ENCODE measurements at places on chromosomes 16 and 17.

DNA sequence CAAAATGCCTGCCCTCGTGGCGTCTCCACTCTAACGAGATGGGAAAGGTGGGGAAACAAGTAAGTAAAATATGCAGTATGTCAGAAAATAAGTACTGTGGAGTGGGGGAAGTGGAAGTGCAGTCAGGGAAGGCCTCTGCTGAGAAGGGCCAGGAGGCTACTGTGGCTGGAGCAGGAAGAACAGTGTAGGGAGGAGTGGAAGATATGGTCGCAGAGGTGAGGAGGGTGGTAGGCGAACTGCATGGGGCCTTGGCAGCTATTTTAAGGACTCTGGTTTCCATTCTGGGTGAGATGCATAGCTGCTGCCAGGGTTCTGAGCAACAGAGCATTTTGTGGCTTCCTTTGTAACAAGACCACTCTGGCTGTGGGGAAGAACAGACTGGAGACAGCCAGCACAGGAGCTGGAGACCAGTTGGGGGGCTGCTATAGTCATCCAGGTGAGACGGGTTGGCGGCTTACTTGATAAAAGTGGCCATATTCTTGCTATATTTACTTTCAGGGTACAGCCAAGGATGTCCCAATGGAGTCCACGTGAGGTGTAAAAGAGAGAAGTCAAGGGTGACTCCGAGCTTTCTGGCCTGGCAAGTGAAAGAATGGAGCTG lies 42.6 kb downstream of the CYTH1 start:
- no peak for DNase-seq

GRCh38 chr17:36994438-36994837 lies 45.7 kb downstream of the AATF start:
- peak; percentile 13 for DNase-seq

- no peak for DNase-seq
These were observed 3.6 kb upstream of the KDM8 start for GRCh38 chr16:27199736-27200135.

DNA sequence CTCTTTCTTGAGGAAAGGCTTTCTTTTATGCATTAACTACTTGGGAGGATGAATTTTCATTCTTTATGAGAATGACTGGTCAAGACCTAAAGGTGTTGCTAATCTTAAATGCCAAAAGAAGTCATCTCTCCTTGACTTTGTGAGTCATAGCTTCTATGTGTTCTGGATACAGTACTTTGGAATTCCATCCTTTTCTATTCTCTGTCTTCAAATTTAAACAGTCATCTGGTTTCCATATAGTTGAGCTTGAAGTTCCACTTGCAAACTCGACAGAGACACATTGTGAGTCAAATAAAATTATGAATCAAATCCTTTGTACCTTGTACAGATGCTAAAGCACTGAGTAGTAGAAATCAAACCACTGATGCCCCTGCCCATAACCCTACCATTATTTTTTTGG lies 271.9 kb upstream of the PMFBP1 start:
- DNase-seq, result no peak

GRCh38 chr17:68455901-68456338 lies 1.4 kb downstream of the WIPI1 start:
- DNase-seq, result peak; percentile 44

DNA sequence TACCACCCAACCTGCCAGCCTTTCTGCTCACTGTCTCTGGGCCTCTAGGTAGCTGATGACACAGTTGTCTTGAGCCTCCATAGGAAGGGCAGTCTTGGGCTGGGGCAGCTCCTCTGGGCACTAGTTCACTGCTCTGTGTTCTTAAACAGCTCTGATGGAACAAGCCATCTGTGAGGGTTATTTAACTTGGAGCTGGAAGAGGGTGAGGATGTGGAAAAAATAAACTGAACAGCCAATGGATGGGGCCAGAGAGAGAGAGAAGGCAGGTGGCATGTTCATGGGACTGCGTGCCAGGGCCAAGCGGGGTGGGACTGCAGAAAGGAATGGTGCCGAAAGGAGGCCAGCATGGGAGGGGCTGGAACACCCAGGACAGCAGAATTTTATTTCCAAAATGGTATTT lies 52.6 kb downstream of the HIC1 start:
- DNase-seq, result no peak

- peak; percentile 62 for DNase-seq
These were observed 43.9 kb downstream of the ARHGAP27 start for GRCh38 chr17:45388604-45389325.

GRCh38 chr16:81758376-81758775 lies 20.7 kb upstream of the PLCG2 start:
- no peak for DNase-seq

DNA sequence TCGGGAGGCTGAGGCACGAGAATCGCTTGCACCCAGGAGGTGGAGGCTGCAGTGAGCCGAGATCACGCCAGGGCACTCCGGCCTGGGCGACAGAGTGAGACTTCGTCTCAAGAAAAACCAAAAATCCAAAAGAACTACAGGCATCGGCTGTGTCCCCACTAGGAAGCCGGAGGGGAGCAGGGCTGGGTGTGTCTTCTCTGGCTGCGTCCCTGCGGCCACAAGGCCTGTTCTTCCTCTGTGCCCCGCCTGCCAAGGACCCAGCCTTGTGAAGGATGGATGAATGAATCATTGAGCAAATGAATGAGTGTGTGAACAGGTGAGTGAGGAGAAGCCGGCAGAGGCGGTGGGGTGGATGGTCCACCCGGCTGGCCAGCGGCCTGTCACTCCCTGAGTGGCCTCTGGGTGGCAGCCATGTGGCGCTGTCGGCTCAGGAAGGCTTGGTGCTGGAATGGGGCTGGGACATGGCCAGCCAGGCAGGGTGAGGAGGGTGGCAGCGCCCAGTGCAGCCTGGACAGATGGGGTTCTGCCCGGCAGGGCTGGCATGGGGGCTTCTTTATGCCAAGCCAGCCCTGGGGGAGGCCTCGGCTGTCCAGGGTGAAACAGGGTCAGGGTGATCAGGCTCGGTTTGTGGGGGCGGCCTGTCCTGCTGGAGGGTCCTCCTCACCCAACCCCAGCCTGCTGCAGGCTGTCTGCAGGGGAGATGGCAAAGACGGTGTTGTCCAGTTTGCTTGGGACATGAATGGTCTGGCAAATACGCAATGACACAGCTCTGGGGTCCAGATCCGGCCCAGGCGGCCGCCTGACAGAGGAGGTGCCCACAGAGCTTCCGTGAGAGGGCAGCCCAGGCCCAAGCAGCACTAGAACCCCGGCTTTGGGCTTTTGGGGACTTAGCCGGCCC lies 21.7 kb downstream of the SLC25A10 start:
- peak; percentile 97 for DNase-seq

DNA sequence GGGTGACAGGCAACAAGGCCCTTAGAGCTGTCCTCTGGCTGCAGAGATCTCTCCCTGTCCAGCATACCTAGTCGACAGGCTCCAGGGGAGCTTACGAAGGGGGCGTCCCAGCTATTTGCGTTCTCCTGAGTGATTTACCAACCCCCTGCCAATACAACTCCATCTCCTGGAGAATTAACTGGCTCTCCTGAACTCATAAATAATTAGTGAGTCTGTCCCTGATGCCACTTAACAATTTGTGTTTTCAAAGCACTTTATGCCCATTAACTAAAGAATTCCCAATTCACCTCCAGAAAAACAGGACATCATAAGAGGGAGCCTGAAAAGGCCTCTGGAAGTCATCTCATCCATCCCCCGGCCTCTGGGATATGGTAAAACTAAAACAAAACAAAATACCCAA lies 26.7 kb downstream of the SDK2 start:
- DNase-seq, result no peak

DNA sequence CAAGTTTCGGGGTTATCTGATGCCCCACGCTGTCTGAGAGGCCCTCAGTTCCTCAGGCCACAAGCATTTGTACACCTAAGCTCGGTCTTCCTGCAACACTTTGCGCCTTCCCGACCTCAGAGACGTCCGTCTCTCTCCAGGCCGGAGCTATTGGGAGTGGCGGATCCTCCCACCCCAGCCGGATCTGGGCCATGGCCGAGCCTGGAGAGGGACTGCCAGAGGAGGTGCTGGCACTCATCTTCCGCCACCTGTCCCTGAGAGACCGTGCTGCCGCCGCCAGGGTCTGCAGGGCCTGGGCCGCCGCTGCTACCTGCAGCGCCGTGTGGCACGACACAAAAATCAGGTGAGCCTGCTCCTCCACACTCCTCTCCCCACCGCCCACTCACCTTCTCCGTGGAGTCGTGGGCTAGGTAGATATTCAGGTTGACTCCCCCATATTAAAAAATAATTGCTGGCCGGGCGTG lies 1.9 kb downstream of the FBXL8 start:
- DNase-seq, result no peak

DNA sequence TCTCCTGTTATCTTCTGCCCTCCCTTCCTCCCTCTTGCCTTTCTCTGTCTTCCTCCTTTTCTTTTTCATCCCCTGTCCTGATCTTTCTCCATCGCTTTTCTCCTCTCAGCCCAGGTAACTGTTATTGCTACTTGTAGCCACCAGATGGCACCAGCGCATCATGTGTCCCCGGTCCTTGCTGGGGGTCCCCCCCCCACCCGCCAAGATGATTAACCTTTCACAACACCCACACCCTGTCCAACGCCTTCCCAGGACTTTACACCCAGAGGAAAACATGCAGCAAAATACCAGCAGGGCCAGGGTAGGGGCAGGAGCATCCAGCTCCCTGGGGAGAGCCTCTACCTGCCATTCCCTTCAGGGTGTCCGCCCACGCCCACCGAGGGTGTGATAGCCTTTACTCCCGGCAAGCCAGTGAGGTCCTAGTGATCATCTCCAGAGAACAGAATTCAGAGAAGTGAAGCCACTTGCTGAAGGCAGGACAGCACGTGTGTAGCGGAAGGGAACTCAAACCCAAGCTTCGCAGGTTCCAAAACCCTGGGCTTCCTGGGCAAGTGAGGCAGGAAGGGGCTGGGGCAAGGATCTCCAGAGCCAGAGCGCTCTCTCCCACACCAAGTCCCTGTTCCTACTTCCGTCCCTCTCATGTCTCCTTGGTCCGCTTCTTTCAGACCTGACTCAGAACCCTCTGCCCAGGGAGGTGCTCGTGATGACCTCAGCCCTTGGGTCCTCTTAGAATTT lies 13.4 kb upstream of the TAC4 start:
- peak; percentile 81 for DNase-seq

DNA sequence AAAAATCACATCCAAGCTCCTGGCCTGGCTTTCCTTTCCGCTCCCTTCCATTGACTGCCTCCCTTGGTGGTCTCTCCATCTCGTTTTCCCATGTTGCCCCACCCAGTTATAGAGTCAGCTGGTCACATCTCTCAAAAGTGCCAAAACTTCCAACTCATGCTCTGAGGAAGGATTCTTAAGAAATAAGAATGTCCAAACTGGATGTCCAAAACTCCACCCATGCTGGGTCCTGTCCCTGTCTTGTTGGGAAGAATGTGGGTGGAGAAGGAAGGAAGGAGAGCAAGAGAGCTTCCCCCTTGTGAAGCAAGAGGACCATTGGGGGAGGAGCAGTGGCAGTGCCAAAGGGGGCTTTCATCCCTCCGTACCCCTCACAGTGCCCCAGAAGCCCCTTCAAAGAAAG lies 44.6 kb upstream of the MAP3K14 start:
- no peak for DNase-seq

DNA sequence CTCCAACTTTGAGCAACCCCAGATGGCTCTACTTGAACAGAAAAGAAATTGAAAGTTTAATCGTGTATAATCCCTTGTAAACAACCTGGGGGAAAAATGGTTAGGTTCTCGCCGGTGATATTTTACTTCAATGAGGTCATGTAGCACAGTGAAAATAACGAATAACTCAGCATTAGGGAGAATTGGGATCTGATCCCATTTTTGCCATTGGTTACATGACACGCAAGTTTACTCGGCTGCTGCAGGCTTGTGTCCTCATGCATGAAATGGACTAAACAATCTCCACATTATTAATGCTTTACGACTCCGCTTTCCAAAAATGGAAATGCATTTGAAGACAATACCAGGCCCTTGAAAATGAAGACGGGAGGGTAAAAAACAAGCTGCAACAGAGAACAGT lies 45.5 kb upstream of the LRRC37A3 start:
- no peak for DNase-seq

- DNase-seq, result no peak
These were observed 10.7 kb downstream of the CHST4 start for GRCh38 chr16:71536752-71537499.

DNA sequence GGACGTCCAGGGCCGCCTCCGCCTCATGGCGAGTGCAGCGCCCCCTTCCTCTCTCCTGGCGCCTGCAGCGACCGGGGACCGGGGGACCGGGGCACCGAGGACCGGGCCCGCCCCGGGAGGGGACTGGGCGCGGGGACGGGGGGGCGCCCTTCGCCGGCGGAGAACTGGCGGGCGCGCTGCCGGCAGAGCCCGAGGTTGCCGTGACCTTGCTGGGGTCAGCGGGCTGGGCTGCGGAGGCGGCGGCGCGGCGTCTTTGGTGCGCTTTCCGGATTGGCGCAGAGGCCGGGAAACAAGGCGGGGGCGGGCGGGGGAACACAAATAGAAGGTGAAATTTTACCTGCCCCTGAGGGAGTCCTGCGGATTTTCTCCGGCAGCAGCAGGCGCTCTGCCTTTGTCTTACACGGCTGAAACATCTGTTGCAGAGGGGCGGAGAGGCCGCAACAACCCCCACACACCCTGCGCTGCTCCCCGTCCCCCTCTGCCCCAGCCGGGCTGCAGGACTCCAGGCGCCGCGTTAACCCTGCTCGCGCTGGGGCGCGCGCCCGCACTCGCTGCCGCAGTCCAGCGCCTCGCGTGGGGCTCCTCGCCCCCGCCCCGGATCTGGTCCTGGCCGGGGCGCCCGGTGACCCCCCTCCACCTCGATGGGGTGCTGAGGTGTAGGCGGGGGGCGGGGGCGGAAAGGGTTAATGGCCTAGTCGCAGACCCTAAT lies 53.5 kb downstream of the SREBF1 start:
- DNase-seq, result peak; percentile 61

DNA sequence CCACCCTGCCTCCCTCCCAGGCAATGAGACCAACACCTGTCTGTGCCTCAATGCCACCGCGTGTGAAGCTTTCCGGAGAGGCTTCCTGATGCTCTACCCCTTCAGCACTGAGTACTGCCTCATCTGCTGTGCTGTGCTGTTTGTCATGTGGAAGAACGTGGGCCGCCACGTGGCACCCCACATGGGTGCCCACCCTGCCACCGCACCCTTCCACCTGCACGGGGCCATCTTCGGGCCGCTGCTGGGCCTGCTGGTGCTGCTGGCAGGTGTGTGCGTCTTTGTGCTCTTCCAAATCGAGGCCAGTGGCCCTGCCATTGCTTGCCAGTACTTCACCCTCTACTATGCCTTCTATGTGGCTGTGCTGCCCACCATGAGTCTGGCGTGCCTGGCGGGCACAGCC lies 10.9 kb downstream of the OTOP3 start:
- no peak for DNase-seq

DNA sequence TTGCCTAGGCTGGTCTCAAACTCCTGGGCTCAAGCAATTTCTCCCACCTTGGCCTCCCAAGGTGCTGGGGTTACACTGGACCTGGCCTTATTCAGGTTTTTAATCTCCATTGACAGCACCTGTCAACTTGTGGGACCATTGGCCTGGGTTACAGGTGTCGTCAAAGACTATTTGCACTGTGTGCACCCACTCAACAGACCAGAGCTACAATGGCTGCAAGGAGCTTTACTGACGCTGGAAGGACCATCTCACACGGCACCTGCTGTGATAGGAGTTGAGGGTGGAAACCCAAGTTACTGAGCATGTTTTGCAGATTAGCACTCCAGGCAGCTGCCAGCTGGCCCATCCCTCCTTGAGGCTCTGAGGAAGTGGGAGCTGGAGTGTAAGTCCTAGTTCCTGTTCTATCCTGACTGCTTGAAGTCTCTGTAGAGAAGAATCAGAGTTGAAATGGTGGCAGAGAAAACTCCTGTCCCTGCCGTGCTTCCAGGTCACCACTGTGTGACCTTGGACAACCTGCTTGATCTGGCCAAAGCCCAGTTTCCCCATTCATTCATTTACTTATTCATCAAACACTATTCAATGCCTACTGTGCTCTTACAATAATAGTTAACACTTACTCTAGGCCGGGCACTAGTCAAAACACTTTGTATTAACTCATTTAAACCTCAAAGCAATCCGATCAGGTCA lies 42.4 kb upstream of the LONP2 start:
- DNase-seq, result no peak

Measured in AG08396 (cell line).